ENCODE measurements at places on chromosomes 2 and 18. TPM values are rescaled to one million over a fixed set of nuclear protein-coding genes. Genes with fewer than 3 reads are reported as not detected.

- no peaks in the 10 kb centered on the region for H3K4me1 ChIP-seq
- H3K36me3 ChIP-seq: no peaks in the 10 kb centered on the region
- no peak for DNase-seq
- H3K27ac ChIP-seq: no peak overlapping the region
- H3K27me3 ChIP-seq: no peaks in the 10 kb centered on the region
Measured at GRCh38 chr2:120846406-120847095, 110.9 kb downstream of the GLI2 start.

- no peak overlapping the region for H3K4me3 ChIP-seq
- H3K4me1 ChIP-seq: peaks cover 18% of the 10 kb centered on the region
- H3K27me3 ChIP-seq: no peaks in the 10 kb centered on the region
- no peaks in the 10 kb centered on the region for H3K36me3 ChIP-seq
Measured at GRCh38 chr2:15177103-15177502, 384.0 kb downstream of the NBAS start.

- H3K4me3 ChIP-seq: no peak overlapping the region
- no peaks in the 10 kb centered on the region for H3K36me3 ChIP-seq
- H3K27me3 ChIP-seq: no peaks in the 10 kb centered on the region
- peaks cover 5% of the 10 kb centered on the region for H3K4me1 ChIP-seq
- DNase-seq: no peak
Measured at GRCh38 chr2:54579682-54580620, 123.8 kb downstream of the SPTBN1 start.

The LONRF2 gene
- 1.6 TPM for total RNA-seq

The KCNE4 gene
- not detected for total RNA-seq

The FIGN gene
- total RNA-seq: not detected
